ENCODE measurements at places on chromosomes 7 and 10.

DNA sequence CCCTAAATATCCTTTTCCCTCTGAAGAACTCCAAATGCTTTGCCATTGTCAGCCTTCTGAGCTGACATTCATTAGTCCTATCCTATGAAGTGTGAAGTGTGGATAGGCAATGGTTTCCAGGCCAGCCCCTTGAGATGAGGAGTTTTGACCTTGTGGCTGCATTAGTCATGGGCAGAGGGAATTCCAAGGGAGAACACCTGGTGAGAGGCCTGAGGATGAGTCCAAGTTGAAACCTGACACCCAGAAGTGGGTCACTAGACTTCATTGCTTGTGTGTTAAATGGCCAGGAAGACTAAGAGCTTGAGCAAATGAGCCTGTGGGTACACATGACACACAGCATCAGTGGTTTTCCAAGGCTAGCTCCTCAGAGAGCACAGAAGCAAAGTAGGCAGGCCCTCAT is 260.8 kb downstream of the SKAP2 start:
- no peak for DNase-seq

DNA sequence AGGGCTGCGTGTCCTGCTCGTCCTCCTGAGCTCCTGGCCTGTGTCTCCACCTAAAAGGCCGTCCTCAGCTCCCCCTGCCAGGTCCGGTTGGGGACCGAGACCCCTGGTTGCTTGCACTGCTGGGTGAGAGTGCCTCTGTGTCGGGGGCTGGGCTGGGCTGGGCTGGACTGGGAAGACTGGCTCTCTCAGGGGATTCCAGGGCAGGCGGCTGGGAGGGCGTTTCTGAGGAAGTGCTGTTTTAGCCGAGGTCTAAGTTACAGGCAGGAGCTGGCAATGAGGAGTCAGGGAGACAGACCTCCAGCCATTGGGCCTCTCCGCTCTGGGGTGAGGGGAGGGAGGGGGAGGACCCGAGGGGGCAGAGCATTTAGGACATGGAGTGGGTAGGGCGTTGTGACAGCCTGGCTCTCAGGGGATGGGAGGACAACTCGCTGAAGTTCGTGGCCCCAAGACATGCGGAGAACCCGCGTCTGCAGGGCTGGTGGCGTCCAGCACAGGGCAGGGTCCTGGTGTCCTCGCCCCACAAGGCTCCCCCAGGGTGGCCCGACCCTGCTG is 20.9 kb downstream of the FOXK1 start:
- no peak for DNase-seq

GRCh38 chr10:1380088-1380671 is 324.0 kb downstream of the WDR37 start:
- DNase-seq: no peak

DNA sequence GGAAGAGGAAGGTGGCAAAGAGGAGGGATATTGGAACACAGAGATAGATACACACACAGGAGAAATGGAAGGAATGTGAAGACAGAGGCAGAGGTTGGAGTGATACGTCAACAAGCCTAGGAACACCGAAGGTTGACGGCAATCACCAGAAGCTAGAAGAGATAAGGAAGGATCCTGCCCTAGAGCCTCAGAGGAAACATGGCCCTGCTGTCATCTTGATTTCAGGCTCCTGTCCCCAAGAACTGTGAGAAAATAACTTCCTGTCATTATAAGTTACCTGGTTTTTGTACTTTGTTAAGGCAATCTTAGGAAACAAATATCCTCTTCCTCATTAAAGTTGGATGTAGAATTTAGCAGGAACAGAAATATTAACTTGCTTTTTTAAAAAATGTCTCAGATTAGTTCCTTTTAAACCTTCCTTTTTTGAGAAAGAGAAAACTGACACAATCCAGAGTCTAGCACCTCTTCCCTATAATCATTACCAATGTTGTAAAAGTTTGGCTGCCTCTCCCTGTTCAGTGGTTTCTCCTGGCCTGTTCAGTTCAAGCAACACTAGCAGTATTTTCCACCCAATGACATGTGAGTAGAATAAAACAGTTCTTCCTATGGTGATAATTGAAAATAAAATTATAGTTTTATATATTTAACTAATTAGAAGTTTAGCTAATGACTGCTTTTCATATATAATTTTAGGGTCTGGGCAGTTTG is 28.8 kb upstream of the GNAI1 start:
- no peak for DNase-seq

GRCh38 chr10:19659920-19660655 is 156.1 kb upstream of the PLXDC2 start:
- no peak for DNase-seq

DNA sequence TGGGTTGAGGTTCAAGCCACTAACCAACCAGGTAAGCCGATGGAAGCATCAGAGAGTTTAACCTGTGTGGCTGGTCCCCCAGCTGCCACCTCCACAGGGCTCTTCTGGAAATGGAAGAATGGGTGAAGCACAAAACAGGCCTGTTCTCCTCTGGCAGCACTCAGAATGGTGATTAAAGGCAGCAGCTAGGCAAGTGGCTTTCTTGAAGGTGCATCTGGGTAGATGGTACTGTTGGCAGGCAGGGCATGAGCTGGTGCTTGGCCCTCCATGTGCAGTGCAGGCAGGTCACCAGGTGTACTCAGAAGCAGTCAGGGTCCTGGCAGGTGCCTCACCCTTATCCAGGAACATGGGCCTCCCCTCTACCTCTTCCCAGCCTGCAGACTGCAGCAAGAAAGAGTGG is 11.5 kb downstream of the AKR1E2 start:
- no peak for DNase-seq

DNA sequence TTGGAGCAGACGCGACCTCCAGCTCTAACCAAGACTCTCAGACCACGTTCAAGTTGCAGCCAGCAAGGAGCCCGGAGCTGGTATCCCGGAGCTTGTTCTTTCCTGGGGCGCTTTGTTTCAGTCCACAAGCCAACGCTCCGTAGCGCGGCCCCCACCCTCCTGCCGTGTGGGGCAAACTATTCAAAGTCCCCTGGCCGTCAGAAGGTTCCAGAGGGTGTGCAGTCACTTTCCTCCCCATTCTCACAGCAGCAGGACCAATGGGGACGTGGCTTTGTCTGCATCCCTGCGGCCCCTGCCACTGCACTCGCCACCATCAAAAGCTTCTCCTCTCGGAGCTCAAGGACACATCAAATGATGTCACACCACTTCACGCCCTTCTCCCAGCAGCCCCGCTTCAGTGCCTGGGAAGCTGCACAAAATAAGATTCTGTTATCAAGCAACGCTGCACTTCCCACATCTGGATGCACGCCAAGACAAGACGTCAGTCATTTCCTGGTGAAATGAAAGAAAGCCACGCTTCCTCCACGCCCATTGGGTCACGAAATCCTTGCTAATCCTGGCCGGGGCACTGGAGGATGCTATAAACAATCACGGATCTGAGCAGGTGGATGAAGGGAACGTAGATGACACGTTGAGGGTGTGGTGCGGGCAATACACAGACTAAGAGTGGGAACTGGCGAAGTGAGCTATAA is 348.2 kb downstream of the PTPRN2 start:
- no peak for DNase-seq

- no peak for DNase-seq
Measured at GRCh38 chr10:82089327-82089726, 214.3 kb downstream of the NRG3 start.

GRCh38 chr7:157575777-157576176 is 239.0 kb downstream of the DNAJB6 start:
- no peak for DNase-seq

GRCh38 chr7:8035192-8035591 is 66.6 kb downstream of the GLCCI1 start:
- DNase-seq: no peak

- DNase-seq: no peak
Measured at GRCh38 chr7:157513162-157513621, 176.4 kb downstream of the DNAJB6 start.

- no peak for DNase-seq
Measured at GRCh38 chr10:71246591-71247413, 34.4 kb downstream of the UNC5B start.

- DNase-seq: no peak
Measured at GRCh38 chr7:81949306-81949705, 179.5 kb upstream of the HGF start.

GRCh38 chr7:128849804-128850490 is 12.7 kb upstream of the ATP6V1F start:
- no peak for DNase-seq

DNA sequence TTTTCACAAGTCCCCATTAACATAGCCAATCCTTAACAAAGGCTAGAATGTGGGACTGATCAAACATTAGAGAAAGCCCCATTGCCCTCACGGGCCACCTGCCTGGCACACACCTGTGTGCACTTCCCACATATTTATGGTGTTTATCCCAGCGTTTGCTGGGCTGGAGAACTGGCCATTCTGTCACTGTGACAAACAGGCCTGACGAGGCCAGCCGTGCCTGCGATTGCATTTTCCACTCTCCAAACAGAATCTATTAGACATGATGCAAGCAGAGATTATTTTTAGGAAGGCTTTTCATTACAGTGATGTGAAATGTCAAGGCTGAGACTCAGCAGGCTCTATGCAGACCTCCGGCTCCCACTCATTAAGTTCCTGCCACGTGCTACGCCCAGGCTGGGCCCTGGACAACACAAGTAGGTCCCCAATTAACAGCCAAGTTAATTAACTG is 20.4 kb downstream of the PTPRN2 start:
- no peak for DNase-seq

DNA sequence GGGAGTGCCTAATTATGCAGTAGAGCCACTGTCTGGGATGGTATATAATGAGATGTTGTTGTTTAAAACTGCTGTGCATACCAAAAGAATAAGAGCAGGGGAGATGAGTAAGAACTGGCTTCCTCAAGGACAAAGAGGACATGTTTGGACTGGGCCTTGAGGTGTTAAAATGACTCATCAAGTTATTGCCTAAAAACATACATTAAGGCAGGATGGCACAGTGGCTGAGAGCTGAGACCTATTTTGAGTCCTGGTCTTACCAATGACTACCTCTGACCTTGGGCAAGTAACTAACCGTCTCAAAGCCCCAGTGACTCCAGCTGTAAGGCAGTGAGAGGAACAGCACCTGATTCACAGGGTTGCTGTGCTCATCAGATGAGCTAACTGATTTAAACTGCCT is 71.1 kb downstream of the CFAP58 start:
- no peak for DNase-seq

- no peak for DNase-seq
Measured at GRCh38 chr10:60958892-60959601, 15.1 kb upstream of the RHOBTB1 start.

GRCh38 chr7:142800699-142801260 is 30.0 kb downstream of the PRSS2 start:
- DNase-seq: no peak

GRCh38 chr10:19168584-19168983 is 120.0 kb downstream of the MALRD1 start:
- DNase-seq: no peak

DNA sequence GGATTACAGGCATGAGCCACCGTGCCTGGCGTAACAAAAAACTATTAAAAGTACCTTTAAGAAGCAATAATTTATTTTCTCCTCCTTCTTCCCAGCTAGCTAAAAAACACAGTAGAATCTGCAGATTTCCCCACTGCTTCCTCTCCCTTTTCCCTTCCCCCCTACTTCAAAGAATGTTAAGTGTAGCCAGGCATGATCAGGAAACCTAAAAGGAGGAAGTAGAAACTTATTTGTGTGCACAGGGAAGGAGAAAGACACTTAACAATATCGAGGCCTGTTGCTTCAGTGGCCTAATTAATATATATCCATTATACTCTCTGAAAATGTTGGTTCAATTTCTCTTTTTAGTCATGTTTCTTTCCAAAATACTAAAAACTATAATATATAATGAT is 127.7 kb downstream of the NRBF2 start:
- no peak for DNase-seq

GRCh38 chr10:13352519-13352918 is 4.4 kb upstream of the SEPHS1 start:
- DNase-seq: no peak

GRCh38 chr10:73765066-73765465 is 16.8 kb upstream of the CHCHD1 start:
- no peak for DNase-seq

DNA sequence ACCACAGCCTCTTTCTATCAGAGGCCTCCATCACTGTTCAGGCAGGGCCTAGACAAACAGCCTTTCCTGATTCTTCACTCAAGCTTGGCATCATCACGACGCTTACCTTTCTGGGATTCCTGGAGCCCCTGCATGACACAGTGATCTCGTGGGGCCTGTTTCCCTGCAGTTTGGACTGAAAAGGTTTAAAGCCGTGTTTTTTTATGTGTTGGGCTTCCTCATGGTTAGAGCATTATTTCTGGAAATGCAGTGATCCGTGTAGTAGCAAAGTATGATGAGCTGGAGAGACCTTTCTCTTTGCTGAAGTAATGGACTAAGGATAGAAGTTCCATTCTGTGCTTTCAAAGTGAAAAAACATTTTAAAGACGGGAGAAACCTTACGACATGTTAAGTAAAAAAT is 169.1 kb downstream of the BMPER start:
- no peak for DNase-seq

DNA sequence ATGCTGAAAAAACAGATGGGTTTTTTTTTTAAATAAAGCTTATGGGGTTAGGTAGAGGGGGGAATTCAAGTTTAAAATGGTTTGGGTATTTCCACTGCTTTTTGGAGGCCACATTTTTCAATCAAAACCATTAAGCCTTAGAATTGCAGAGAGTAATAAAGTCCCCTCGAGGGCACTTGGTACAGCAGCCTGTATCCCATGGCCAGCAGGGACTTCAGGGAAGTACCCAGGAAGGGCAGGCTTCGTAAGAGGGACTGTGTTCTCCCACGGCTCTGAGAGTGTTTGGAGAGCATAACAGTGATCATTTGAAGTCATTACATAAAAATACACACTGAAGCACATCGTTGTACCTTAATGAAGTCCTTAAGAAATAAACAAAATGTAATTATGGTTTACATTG is 432.7 kb downstream of the DPP6 start:
- DNase-seq: no peak

- DNase-seq: no peak
Measured at GRCh38 chr7:34165927-34166550, 260.7 kb downstream of the BMPER start.

DNA sequence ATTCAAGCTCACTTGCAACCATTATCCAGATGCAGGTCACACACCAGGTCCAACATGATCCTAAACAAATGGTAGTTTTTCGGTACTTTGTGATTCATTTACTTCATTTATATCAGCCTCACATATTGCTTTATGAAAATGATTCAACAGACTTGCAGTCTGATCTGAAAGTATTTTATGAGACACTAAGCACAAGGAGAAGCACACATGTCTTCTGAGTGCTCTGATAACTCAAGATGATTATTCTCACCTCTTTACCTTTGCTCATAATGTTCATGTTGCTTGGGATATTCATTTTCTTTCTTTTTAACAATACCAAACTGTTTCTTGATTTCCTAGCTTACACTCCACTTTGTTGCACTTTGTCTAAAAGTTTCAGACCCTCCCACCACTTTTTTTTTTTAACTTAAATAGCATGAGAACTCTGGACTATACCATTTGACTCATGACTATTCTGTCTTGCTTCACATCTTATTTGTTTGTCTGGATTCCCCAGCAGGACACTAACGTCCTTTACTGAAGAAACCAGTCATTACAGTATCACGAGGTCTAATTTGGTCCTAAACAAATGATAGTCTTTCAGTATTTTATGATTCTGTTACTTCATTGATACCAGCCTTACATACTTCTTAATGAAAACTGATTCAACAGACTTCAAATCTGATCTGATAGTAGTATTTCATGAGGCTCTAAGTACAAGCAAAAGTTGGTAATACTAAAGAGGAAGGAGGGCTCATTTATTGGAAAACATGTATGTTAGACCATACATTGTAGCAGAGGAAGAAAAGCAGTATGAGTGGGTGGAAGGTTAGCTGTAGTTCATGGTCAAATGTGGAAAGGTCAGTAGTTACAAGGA is 171.8 kb upstream of the AHR start:
- DNase-seq: no peak

- no peak for DNase-seq
Measured at GRCh38 chr10:113113918-113114317, 163.9 kb downstream of the TCF7L2 start.
